Natural killer cell treated with Interleukin-12 subunit alpha and Interleukin-12 subunit beta and Interleukin-15 and Interleukin-18, amount 100 ng/mL, for 72 hours (primary cell): ENCODE measurements at places on chromosomes 12 and 14. TPM values are rescaled to one million over a fixed set of nuclear protein-coding genes. Genes with fewer than 3 reads are reported as not detected.

Gene FAM222A
- 1.2 TPM for total RNA-seq

Gene PPP1CC
- 143 TPM for total RNA-seq

GRCh38 chr14:71551291-71551950 lies 380.8 kb upstream of the RGS6 start:
- DNase-seq = no peak

Gene CLEC4A
- not detected for total RNA-seq

Gene C12orf50
- total RNA-seq = not detected

Gene HHIPL1
- not detected for total RNA-seq

Gene TMPRSS12
- total RNA-seq = not detected

- no peak for DNase-seq
These were observed 297.5 kb downstream of the RPAP3 start for GRCh38 chr12:47408171-47408871.

Gene POTEM
- not detected for total RNA-seq
